ENCODE measurements at places on chromosomes 6 and 20. TPM values are rescaled to one million over a fixed set of nuclear protein-coding genes. Genes with fewer than 3 reads are reported as not detected.

IP6K3 gene
- total RNA-seq = 0.66 TPM

SNTA1 gene
- total RNA-seq = 19.3 TPM

- no peaks in the 10 kb centered on the region for H3K27me3 ChIP-seq
- H3K36me3 ChIP-seq = no peaks in the 10 kb centered on the region
- DNase-seq = no peak
- peak overlapping the region; percentile 65 for H3K27ac ChIP-seq
- H3K4me3 ChIP-seq = no peak overlapping the region
These were observed 23.1 kb downstream of the PSMG4 start for GRCh38 chr6:3281631-3282475.

SYCP2L gene
- total RNA-seq = 2.0 TPM

DNA sequence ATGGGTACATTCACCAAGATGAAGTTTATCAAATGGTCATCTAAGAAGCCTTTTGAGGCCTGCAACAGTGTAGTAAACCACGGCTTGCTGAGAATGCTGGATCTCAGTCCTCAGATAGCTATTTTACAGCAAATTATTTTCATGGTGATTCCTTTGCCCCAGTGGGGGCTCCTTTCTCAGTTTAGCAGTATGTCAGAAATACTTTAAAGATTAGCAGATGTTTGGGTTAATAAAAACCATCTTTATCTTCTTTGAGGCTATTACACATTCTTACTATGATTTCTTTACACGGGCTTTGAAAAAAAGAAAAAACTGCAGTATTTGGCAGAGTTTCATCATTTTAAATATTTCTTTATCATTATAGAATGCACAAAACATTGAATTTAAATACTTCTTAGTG, 10.7 kb downstream of the MYLIP start:
- no peaks in the 10 kb centered on the region for H3K27me3 ChIP-seq
- H3K27ac ChIP-seq = no peak overlapping the region
- H3K4me1 ChIP-seq = peaks cover 27% of the 10 kb centered on the region
- no peak for DNase-seq

DNA sequence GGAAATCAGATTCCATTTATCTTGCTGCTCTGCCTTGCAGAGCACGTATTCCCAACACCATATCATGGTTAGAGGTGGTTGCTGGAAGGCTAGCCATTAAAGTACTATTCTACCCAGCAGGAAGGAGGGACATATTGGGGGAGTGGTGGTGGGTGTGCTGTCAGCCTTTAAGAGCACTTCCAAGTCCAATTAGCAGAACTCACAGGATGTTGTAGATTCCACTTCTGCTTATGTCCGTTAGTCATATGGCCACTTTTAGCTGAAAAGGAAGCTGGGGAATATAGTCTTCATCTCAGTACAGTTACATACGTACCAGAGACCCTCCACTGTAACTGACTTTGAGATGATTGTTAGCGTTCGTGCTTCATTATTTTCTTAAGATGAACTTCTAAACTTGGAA, 94.4 kb downstream of the SAMD3 start:
- no peak overlapping the region for H3K27ac ChIP-seq
- no peak overlapping the region for H3K4me3 ChIP-seq
- DNase-seq = no peak
- no peaks in the 10 kb centered on the region for H3K36me3 ChIP-seq
- H3K27me3 ChIP-seq = no peaks in the 10 kb centered on the region

DNA sequence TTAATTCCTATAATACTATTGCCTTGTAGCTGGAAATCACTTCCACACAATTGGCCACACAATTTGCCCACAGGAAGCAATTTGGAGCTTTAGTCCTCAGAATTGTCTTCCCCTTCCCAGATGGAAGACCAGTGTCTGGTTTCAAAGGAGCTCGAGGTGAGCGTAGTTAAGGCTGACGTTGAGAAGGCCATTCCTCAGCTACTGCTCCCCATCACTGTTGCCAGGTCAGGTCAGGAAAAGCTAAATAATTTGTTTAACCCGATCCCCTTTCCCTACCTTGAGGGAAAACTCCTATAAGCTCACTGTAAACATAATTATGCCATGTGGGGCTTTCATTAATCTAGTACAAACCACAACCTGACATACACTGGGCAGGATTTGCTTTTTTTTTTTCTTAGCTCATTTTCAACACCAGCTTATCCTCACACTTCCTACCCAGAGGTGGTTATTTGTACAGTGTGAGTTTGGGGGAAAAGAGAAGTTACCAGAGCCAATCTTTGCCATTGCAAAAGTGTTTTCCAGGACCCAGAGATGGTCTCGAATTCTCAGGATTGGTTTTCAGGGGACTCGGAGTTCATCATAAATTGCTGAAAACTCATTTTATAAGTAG, 242.7 kb downstream of the CLIC5 start:
- H3K36me3 ChIP-seq = no peaks in the 10 kb centered on the region
- DNase-seq = no peak
- no peak overlapping the region for H3K27ac ChIP-seq
- no peak overlapping the region for H3K4me3 ChIP-seq
- no peaks in the 10 kb centered on the region for H3K27me3 ChIP-seq
- no peaks in the 10 kb centered on the region for H3K4me1 ChIP-seq

LY6G6D gene
- not detected for total RNA-seq

CTCFL gene
- not detected for total RNA-seq

C6orf15 gene
- not detected for total RNA-seq

TENT5A gene
- total RNA-seq = 25.9 TPM

- H3K4me3 ChIP-seq = no peak overlapping the region
- H3K27me3 ChIP-seq = no peaks in the 10 kb centered on the region
- H3K4me1 ChIP-seq = no peaks in the 10 kb centered on the region
- H3K36me3 ChIP-seq = no peaks in the 10 kb centered on the region
- no peak overlapping the region for H3K27ac ChIP-seq
- no peak for DNase-seq
These were observed 10.7 kb upstream of the ULBP3 start for GRCh38 chr6:150079604-150080003.

CYP24A1 gene
- not detected for total RNA-seq

GRCh38 chr6:149897855-149898744, at the start of gene RAET1E:
Gene RAET1E, minus strand, starts transcription at chr6:149898113. Its CDS starts 7,212 bp downstream, at chr6:149890901.
- peak within 1 kb of the TSS; percentile 41 for H3K4me3 ChIP-seq
- DNase-seq = no peak
- H3K36me3 ChIP-seq = no peaks in the 10 kb centered on the region
- peaks cover 6% of the 10 kb centered on the region for H3K4me1 ChIP-seq
- no peaks in the 10 kb centered on the region for H3K27me3 ChIP-seq

DNA sequence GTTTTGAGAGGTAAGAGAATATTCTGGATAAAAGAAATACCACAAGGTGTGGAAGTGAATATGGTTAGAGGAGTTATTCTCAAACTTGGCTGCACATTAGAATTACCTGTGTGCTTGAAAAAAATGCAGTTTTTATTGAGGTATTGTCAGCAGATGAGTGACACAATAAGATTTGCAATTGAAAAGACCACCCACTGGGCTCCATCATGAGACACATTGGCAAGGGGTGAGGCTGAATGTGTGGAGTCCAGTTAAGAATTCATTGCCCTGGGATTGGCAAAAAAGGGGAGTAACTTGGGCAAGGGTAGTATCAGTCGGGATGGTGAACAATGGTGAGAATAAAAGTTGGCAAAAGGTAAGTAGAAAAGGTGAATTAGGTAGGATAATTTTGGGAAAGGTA, 63.5 kb downstream of the MEI4 start:
- no peak for DNase-seq
- H3K36me3 ChIP-seq = no peaks in the 10 kb centered on the region
- no peaks in the 10 kb centered on the region for H3K4me1 ChIP-seq
- H3K4me3 ChIP-seq = no peak overlapping the region

GRCh38 chr6:72740135-72740534, 118.3 kb downstream of the KCNQ5 start:
- no peak for DNase-seq
- no peak overlapping the region for H3K27ac ChIP-seq
- H3K27me3 ChIP-seq = no peaks in the 10 kb centered on the region
- no peaks in the 10 kb centered on the region for H3K4me1 ChIP-seq
- no peak overlapping the region for H3K4me3 ChIP-seq
- no peaks in the 10 kb centered on the region for H3K36me3 ChIP-seq

DNA sequence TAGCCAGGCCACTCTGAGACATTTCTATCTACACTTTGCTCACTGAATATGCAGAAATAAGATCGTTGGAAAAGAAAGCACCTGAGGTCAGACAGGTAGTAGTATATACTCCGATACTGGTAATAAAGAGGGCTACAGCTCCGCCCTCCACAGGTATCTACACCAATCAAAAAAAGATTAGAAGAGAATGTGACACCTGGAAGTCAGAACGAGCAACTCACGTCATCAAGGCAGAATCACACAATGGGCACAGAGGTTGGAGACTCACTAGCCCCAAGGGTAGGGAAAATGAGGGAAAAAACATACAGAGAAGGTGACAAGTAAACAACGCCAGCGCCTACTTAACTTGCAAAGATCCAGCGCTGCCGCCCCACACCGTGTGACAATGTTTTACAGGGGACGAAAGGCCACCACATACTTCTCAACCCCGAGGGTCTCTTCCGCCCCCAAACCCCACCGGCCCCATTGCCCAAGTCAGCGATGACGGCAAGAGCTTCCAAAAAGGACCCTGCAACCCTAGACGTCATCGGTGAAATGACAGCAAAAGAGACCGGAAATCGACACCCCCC, 653 bp downstream of the LMBRD1 start:
- peak overlapping the region; percentile 84 for H3K4me3 ChIP-seq
- H3K36me3 ChIP-seq = no peaks in the 10 kb centered on the region
- peak; percentile 66 for DNase-seq
- H3K27me3 ChIP-seq = no peaks in the 10 kb centered on the region
- H3K4me1 ChIP-seq = peaks cover 4% of the 10 kb centered on the region

GRCh38 chr20:57655809-57656155, 35.6 kb upstream of the ZBP1 start:
- no peaks in the 10 kb centered on the region for H3K36me3 ChIP-seq
- DNase-seq = no peak
- no peaks in the 10 kb centered on the region for H3K27me3 ChIP-seq
- no peak overlapping the region for H3K27ac ChIP-seq
- no peaks in the 10 kb centered on the region for H3K4me1 ChIP-seq
- H3K4me3 ChIP-seq = no peak overlapping the region

GRCh38 chr20:6024768-6025167, 29.1 kb downstream of the LRRN4 start:
- H3K27me3 ChIP-seq = no peaks in the 10 kb centered on the region
- DNase-seq = no peak

DNA sequence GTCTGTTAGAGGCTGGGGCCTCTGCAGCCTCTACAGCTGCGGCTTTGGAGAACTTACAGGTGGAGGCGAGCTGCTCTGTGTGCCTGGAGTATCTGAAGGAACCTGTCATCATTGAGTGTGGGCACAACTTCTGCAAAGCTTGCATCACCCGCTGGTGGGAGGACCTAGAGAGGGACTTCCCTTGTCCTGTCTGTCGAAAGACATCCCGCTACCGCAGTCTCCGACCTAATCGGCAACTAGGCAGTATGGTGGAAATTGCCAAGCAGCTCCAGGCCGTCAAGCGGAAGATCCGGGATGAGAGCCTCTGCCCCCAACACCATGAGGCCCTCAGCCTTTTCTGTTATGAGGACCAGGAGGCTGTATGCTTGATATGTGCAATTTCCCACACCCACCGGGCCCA, 2.6 kb downstream of the TRIM39 start:
- H3K27ac ChIP-seq = no peak overlapping the region
- H3K36me3 ChIP-seq = no peaks in the 10 kb centered on the region
- no peak for DNase-seq
- H3K4me1 ChIP-seq = peaks cover 6% of the 10 kb centered on the region
- no peaks in the 10 kb centered on the region for H3K27me3 ChIP-seq

DNA sequence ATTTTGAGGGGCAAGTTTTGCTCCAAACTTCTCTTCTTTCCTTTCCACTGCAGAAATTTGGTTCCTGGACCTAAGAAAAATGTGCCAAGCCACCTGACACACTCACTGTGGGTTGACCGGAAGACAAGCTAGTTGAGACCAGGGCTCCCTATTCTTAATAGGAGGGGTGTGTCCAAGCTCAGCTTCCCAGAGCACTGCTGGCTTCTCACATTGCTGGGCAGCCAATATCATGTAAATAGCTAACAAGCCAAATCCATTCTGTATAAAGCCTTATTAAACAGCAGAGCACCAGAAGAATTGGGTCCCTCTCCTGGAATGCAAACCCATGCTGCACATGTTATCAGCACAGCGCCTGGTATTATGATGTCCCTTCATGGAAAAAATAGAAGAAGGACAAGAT, 17.0 kb upstream of the SAMD3 start:
- H3K36me3 ChIP-seq = no peaks in the 10 kb centered on the region
- no peak overlapping the region for H3K27ac ChIP-seq
- no peak overlapping the region for H3K4me3 ChIP-seq
- no peaks in the 10 kb centered on the region for H3K4me1 ChIP-seq
- H3K27me3 ChIP-seq = no peaks in the 10 kb centered on the region

- no peak overlapping the region for H3K4me3 ChIP-seq
- H3K27me3 ChIP-seq = no peaks in the 10 kb centered on the region
- no peaks in the 10 kb centered on the region for H3K36me3 ChIP-seq
- DNase-seq = peak; percentile 33
- H3K27ac ChIP-seq = peak overlapping the region; percentile 46
- no peaks in the 10 kb centered on the region for H3K4me1 ChIP-seq
These were observed 107.5 kb downstream of the SLC22A3 start for GRCh38 chr6:160455541-160456213.

RIPPLY2 gene
- not detected for total RNA-seq

DNA sequence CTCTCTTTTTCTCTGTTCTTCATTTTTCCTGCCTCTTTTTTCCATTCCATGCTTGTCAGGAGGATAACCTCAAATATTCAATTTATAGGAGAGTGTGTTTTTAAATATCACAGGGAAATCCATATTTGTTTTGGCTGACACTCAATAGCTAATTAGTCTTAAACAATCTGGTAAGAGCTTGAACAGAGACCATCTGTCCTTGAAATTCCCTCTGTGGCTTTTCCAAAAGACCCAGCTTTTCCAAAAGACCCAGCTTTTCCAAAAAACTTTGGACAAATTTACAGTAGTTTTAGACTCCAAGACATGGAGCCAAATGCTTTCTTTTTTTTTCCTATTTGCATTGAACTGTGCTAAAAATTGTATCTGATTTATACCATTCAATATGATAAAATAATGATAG, 127.4 kb upstream of the FAM83B start:
- H3K27ac ChIP-seq = no peak overlapping the region
- no peaks in the 10 kb centered on the region for H3K27me3 ChIP-seq
- peaks cover 9% of the 10 kb centered on the region for H3K4me1 ChIP-seq
- H3K36me3 ChIP-seq = no peaks in the 10 kb centered on the region
- H3K4me3 ChIP-seq = no peak overlapping the region

DNA sequence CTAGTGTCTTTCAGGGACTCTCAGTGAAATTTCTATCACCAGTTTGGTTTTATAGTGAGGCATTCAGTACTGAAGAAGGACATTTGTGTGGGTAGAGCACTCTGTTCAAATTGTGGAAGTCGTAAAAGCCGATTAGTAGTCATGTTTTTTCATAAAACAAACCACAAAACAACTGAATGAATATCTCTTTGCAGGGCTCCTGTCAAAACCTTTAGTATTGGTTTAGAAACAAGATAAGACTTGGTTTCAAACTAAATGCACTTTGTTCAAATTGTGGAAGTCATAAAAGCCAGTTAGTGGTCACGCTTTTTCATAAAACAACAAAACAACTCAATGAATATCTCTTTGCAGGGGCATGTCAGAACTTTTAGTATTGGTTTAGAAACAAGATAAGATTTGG, 23.8 kb downstream of the ADGRF4 start:
- no peak overlapping the region for H3K4me3 ChIP-seq
- no peaks in the 10 kb centered on the region for H3K36me3 ChIP-seq
- H3K27me3 ChIP-seq = no peaks in the 10 kb centered on the region
- no peak overlapping the region for H3K27ac ChIP-seq
- no peaks in the 10 kb centered on the region for H3K4me1 ChIP-seq

ASIP gene
- not detected for total RNA-seq

CTNNBL1 gene
- 32.2 TPM for total RNA-seq

CRIP3 gene
- 1.6 TPM for total RNA-seq

- no peak for DNase-seq
- H3K27me3 ChIP-seq = peaks cover 15% of the 10 kb centered on the region
- no peak overlapping the region for H3K4me3 ChIP-seq
- H3K36me3 ChIP-seq = no peaks in the 10 kb centered on the region
- no peaks in the 10 kb centered on the region for H3K4me1 ChIP-seq
These were observed 16.0 kb upstream of the NKX2-2 start for GRCh38 chr20:21529863-21530262.

All from breast epithelium (tissue), 4 donors.